ENCODE measurements at places on chromosomes 2 and 18.

DNA sequence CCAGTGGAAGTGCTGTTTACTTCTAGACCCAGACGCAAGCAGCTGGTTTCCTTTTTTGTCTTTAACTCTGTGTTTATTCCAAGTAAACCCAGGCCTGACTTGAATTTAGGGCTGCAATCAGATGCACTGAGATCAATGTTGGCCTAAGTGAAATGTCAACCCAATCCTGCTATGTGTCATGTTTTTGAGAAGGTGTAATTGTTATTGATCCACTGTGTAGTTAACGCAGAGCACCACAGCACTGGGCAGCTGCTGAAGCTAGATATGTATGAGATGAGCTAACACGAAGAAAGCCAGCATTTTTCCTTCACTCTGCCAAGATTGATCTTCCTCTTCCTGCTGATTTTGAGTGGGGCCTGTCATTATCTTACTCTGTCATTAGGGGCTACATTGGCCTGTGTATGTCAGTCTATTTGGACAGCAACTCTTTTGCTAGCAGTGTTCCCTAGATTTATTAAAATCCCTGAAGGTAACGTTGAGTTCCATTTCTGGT lies 18.9 kb upstream of the DLX1 start:
- no peak for DNase-seq

- no peak for DNase-seq
Observed at GRCh38 chr2:47735912-47736311, 47.0 kb upstream of the MSH6 start.

- no peak for DNase-seq
Observed at GRCh38 chr2:129366263-129366662, 613.2 kb upstream of the RAB6C start.

GRCh38 chr18:22309191-22309590 lies 108.5 kb downstream of the CTAGE1 start:
- DNase-seq: no peak

All from T-cell (primary cell).